Right kidney (tissue), 9 donors: ENCODE measurements at places on chromosomes 2 and 18.

DNA sequence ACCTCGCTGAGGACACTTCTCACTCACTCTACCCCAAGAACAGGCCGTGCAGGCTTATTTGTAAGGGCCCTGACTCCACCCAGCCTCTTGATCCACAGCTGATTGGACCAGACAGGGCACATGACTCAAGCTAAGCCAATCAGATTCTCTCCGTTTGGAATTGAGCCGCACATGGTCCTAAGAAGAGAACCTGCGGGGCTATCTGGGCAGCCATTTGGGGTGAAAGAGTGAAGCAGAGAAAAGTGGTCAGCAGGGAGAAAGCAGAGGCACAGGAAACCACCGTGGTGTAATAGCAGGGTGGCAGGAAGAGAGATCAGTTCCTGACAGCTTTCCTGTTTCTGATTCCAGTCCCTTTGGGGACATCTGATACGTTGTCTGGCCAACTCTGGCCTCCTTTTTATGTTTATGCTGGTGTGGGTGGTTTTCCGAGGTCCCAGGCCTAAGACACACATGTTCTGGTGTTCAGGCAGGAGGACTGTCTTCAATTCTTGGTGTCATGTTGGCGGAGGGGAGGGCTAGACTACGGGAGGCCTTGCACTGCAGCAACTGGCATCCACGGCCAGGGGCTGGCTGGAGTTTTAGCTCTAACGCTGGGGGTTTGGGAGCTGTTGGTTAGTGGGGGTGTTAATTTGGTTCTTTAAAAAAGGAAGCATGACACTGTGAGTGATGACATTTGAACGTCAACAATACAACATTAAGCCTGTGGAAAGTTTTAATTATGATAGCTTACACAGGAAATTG, 26.1 kb upstream of the SPTBN1 start:
- DNase-seq = no peak

- no peak for DNase-seq
Measured at GRCh38 chr2:197131558-197131855, 179.1 kb downstream of the ANKRD44 start.

GRCh38 chr2:227772197-227772661, 26.5 kb downstream of the SCYGR8 start:
- no peak for DNase-seq

DNA sequence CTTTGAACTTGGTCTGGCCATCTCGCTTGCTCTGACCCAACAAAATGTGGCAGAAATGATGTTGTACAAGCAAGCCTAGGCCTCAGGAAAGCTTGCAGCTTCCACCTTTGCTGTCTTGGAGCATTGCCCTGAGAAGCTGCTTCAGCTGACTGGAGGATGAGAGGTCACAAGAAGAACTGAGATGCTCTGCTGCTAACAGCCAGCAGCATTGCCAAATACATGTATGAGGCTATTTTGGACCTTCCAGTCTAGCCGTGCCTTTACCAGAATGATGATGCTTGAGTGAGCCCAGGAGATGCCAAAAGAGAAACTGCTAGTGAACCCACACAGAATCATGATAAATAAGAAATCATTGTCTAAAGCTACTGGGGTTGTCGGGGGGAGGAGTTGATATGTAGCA, 13.2 kb upstream of the ITGAV start:
- DNase-seq = no peak

DNA sequence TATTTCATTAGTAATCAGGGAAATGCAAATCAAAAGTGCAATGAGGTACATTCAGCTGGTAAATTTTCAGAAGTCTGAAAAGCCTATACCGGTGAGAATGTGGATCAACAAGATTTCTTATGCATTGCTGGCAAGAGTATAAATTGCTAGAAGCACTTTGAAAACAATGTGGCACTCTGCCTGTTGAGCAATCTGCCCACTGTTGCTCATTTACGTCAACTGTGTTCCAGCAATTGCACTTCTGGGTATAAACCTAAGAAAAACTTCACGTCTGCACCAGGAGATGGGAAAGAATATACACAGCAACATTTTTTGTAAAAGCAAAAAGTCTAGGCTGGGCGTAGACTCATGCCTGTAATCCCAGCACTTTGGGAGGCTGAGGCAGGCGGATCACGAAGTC, 40.8 kb downstream of the MTERF4 start:
- no peak for DNase-seq

- DNase-seq = no peak
Measured at GRCh38 chr18:8562919-8563318, 46.3 kb upstream of the RAB12 start.
